ENCODE measurements at places on chromosomes 5 and 9.

DNA sequence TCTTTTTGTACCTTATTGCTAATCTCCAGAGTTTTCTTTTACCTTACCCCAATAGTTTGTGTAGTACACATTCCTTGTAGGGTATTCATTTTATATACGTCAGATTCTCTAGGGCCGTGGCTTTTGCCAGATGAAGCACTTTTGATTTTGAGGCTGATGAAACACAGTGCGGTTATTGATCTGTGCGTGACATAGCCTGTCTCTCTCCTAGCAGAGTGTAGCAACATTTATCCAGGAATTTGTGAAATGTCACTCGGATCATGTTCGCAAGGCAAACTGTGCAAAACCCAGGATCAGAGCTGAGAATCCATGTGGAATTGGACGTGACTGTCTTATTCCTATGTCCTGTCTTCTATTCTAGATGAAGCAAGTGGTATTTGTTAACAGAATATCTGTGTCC lies 142.0 kb upstream of the SH3GL2 start:
- DNase-seq = no peak

DNA sequence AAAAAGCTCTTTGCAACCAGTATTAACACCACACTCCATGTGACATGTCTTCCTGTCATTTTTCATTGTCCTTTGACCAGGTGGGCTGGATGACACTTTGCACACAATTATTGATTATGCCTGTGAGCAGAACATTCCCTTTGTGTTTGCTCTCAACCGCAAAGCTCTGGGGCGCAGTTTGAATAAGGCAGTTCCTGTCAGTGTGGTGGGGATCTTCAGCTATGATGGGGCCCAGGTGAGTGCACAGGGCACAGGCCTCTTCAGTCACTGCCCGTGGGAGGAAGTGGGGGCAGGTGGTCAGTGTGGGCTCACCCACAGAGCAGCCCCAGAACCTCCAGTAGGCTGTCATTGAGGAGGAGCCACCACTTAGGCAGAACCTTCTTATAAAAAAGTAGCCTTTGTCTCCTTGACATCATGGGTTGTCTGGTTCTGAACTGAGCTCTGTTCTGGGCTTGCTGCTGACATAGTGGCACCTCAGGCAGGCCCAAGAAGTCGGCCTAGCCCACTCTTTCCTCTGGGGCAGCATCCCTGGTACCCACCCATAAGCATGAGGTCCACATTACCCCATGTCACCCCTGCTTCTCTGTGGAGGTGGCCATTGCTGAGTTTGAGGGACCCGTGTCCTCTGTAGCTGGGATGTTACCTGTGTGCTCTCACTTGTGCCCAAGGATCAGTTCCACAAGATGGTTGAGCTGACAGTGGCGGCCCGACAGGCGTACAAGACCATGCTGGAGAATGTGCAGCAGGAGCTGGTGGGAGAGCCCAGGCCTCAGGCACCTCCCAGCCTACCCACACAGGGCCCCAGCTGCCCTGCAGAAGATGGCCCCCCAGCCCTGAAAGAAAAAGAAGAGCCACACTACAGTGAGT lies 39.3 kb downstream of the SECISBP2 start:
- no peak for DNase-seq

GRCh38 chr5:57532513-57533497 lies 50.2 kb upstream of the ACTBL2 start:
- no peak for DNase-seq

GRCh38 chr9:83440641-83441040 lies 97.6 kb downstream of the FRMD3 start:
- no peak for DNase-seq

GRCh38 chr9:115164511-115164974 lies 46.6 kb upstream of the TNC start:
- DNase-seq = no peak

DNA sequence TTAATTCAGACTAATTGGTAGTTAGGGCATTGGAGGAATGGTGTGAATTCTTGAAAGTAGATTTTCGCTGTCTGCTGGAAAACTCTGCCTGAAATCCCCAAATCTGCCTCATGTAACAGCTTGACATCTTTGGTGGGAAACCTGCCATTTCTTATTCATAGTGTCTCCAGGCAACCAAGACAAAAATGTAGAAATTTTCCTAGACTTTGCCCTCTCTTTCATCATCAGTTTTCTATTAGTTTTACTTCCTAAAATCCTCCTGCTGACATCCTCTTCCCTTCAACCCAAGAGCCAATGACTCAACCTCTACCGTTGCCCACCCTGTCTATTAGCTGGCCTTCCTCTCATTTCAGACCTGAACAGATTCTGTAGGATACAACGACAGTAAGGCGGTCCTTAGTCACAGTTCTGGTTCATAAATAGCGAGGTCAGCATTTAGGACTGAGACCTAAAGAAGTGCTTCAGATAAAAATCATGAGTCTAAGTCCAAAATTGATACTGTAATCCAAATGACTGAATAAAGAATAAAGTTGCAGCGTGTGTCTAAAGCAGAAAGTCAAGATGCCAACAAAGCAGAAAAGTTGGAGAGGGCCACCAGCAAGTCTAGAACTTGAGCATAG lies 133.9 kb downstream of the MUSK start:
- no peak for DNase-seq

GRCh38 chr5:124393584-124394379 lies 352.7 kb downstream of the ZNF608 start:
- no peak for DNase-seq

GRCh38 chr9:27336126-27336525 lies 39.2 kb upstream of the EQTN start:
- no peak for DNase-seq

GRCh38 chr9:14006386-14007187 lies 307.4 kb downstream of the NFIB start:
- no peak for DNase-seq

DNA sequence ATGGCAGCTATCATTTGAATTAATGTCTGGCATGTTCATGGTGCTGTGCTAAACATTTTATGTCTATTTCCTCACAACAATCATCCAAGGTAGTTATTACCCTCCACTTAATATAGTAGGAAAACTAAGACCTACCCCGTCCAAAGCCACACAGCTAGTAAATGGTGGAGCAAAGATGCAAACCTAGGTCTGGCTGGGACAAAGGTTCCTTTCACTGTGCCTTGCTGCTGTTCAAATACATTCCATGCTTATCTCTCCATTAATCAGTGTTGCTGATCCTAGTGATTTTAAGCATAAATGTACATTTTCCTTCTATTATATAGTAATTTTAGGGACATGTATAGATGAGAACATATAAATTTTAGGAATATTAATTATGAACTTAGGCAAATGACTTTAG lies 38.7 kb downstream of the CCDC125 start:
- no peak for DNase-seq

- peak; percentile 85 for DNase-seq
Observed at GRCh38 chr9:89606049-89606623, 1.3 kb downstream of the GADD45G start.

DNA sequence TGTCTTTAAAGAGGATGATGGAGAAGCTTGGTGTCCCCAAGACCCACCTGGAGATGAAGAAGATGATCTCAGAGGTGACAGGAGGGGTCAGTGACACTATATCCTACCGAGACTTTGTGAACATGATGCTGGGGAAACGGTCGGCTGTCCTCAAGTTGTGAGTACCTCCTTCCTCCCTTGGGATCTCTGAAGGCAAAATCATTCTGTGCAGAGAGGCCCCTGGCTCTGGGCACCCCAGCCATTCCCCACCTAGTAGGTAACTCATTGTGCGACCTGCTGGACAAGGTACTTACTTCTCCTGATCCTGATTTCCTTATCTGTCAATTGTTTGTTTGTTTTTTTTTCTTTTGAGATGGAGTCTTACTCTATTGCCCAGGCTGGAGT lies 7.6 kb upstream of the NUP214 start:
- DNase-seq = no peak

DNA sequence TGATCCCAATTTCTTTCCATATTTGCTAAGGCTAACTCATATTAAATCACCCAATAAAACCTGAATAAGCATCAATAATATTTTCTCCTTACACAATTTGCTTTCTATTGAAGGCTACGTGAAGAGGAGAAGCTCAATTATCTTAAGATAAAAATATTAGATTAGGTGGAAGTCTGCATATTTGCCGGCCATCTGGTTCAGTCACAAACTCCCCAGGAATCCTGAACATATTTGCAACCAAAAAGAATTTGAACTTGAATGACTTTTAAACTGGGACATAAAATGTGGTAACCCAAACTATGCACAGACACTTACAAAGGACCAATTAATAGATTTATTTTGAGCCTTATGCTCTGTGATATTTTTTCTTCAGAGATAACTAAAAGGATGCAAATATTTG lies 92.3 kb downstream of the HAPLN1 start:
- DNase-seq = no peak

DNA sequence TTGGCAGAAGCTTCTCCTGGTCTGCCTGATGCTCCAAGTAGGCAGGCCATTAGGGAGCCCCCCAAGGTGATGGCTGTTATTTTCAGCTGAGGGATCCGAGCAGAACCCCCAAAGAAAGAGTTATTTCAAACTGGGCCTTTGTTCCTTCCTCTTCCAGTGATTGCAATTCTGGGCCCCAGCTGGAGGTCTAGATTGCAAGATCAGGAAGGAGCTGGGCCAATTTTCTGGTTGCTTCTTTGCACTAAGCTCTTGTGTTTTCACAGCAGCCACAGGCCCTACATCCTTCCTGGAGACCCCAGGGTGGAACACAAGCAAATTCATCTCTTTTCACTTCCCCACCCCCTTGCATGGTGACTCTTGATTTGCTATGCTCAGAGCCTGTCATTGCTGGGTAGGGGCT lies 215.0 kb downstream of the SEMA6A start:
- DNase-seq = no peak

DNA sequence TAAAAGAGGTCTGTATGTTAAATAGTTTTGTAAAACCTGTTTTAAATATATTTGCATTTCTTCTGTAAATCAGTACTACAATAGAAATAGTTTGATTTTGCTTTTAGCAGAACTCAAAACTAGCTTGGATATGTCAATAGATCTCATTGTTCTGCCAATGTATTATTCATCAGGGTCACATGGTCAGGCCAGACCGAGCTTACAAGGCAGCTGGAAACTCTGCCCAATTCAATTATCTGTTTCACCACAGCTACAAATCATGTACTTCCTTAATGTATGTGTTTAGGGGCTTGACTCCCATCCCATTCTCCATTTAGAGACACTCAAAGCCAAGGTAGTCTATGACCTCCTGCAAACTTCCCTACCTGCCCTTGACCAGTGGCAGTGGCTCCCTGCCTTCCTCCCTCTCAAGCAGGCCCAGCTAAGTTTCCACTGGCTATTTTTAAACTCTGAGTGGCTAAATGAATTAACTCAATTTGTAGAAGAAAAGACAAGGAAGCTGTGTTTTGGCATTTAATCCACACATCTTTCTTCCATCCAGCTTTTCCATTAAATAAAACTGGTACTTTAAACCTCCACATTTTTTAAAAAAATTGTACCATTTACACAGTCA lies 46.4 kb upstream of the SELENOP start:
- no peak for DNase-seq

DNA sequence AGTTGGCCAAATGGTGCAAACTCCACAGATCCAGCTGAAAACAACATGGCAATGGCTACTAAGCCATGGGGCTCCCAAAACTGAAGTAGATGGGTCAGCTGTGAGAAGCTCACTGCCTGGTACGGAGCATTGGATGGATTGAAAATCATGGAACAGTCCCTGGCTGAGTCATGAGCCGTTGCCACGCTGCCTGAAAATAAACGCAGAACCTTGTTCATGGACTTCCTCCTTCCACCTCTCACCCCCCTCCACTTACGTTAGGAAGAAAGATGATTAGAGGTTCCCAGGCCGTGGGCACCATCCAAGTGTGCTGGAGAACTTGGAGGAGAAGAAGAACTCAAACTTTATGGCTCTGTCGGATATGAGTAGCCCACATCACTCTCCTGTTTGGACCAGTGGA lies 6.8 kb upstream of the DIPK1B start:
- DNase-seq = no peak

GRCh38 chr5:142109331-142110045 lies 909 bp downstream of the NDFIP1 start:
- peak; percentile 14 for DNase-seq

- DNase-seq = no peak
Observed at GRCh38 chr5:150192462-150192861, 2.6 kb downstream of the SLC6A7 start.

GRCh38 chr5:152994033-152994680 lies 496.3 kb upstream of the GRIA1 start:
- no peak for DNase-seq

GRCh38 chr9:122453677-122454135 lies 24.0 kb downstream of the OR1J1 start:
- DNase-seq = no peak

- no peak for DNase-seq
Observed at GRCh38 chr5:130136300-130136699, 232.0 kb downstream of the CHSY3 start.

DNA sequence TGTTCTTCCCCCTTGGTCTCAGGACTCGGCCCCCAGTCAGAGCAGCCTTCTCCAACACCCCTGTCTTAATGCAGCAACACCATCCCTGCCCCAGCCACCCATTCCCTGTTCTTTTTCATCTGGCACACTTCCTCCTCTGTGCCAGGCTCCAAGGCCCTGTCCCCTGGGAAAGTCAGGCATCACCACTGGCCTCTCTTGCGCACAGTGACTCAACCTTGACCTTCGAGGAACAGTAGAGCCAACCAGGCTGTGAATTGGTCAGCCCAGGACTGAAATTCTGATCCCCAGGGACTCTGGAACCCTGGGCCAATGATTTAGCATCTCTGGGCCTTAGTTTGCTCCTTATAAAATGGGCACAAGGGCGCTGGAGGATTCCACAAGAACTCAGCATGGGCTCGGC lies 10.5 kb upstream of the RALGDS start:
- no peak for DNase-seq

DNA sequence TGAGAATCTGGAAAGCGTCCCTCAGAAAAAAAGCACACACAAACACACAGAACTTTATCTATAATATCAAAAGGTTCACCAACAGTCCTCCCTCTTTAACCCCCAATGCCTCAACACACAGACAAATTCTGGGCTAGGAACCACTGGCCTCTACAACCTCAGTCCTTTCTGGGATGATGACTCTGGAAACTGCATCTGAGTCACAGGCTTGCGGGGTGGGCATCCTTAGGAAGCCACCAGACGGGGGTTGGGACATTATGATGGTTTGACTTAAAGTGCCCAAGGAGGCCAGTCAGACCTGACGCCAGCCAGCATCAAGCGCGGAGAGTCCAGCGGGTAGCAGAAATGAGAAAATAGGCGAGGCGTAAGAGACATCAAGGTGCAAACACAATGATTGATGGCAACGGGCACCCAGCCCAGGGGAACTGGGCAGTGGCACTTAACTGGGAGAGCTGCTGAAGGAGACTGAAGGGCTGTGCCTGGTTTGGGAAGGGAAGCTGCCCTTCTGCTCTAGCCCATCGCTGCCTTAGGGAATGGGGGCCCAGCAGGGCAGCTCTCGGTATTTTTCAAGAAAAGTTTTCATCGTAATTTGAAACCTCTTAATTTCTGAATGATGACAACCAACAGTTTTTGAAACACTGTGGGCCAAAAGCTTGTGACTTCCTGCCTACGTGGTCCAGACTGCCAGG lies 20.7 kb downstream of the SPRY4 start:
- DNase-seq = peak; percentile 71
